ENCODE measurements at places on chromosomes 12 and 14.

DNA sequence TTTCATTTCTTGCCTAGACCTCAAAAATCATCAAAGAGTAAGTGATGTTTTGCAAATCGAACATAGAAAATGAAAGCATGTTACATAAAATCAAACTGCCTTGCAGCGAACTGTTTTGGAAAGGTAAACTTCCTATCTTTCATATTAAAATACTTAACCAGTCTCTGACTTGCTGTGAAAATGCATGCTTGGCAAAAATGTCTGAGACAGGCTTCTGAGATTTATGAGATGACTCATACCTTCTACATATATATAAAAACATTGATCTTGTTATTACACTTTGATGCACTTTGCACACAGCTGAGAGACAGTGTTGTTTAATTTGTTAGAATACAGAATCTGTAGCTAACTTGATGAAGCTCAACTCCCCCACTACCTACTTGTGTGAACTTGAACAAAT is 179.1 kb downstream of the KITLG start:
- no peak for DNase-seq

DNA sequence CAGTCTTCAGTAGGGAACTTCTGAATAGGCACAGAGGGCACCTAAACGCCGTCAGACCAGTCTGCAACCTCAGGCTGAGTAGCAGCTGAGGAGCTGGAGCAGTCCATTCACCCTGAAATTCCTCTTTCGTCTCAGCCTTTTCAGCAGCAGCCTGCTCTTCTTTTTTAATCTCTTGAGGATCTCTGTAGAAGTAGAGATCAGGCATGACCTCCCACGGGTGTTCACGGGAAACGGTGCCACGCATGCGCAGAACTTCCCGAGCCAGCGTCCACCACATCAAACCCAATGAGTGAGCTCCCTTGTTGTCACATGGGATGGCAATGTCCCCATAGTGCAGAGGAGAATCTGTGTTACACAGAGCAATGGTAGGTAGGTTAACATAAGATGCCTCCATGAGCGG is 11.1 kb upstream of the MARK3 start:
- no peak for DNase-seq

- no peak for DNase-seq
These were observed 320.6 kb upstream of the TBX3 start for GRCh38 chr12:115004470-115005146.

DNA sequence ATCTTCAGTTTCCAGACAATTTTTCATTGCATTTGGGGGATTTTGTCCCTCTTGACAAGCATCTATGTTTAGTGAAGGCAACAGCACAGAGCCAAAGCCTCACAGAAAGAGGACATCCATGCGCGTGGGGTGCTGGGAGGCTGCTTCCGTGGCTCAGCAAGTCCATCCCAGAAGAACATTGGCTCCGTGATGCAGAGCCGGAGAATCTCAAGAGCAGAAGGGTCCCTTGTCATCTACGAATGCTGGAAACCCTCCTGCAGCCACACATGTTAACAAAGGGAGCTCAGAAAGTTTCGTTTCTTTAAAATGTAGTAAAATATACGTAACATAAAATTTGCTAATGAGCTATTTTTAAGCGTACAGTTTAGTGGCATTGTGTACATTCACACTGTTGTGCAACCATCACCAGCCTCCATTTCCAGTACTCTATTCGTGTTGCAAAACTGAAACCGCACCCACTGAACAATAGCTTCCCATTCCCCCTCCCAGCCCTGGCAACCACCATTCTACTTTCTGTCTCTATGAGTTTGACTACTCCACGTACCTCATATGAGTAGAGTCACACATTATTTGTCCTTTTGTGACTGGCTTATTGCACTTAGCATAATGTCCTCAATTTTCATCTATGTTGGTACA is 185.9 kb downstream of the TTC7B start:
- DNase-seq, result no peak

DNA sequence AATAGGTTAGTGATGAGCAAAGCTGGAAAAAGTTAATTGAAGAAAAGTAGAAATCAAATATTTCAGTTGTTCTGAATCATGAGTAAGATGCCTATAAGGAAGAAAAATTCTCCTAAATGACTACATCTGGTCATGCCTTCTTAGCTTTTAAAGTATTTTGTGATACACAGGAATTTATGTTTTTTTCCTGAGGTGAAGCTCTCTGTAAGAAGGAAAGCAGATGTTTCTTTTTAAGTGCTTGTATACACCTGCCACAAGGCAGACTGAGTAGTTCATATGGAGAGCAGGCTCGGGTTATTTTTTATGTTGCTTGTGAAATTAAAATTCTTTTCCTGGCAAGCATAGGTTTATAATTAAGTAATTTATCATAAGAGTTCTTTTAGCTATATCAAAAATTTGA is 275.2 kb downstream of the RAD51B start:
- no peak for DNase-seq

DNA sequence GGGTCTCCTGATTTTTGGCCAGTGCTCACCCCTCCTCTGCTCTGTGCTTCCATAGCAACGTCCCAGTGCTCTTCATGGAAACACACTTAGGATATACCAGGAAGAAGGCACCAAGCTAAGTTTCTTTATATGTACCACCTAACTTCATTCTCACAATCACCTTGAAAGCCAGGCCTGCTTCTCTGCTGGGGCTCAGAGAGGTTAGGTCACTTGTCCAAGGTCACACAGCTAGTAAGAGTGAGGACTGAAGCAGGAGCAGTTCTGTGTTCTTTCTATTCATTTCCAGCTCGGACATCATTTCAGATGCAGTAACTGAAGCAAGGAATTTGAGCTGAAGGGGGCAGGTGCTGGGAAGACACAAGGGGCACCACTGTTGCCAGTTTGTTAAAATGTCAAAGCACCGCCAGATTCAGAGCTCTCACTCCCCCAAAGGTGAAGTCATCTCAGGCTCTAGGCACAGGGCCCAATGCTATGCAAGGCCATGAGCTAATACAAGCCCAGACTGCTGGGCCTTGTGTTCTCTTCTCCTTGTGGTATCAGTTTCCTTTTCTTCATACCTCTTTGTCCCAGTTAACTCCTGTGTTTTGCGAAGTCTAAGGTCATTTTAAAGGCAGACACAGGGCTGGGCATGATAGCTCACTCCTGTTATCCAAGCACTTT is 19.7 kb upstream of the YY1 start:
- DNase-seq, result no peak

GRCh38 chr12:84375449-84376170 is 537.0 kb downstream of the SLC6A15 start:
- no peak for DNase-seq

DNA sequence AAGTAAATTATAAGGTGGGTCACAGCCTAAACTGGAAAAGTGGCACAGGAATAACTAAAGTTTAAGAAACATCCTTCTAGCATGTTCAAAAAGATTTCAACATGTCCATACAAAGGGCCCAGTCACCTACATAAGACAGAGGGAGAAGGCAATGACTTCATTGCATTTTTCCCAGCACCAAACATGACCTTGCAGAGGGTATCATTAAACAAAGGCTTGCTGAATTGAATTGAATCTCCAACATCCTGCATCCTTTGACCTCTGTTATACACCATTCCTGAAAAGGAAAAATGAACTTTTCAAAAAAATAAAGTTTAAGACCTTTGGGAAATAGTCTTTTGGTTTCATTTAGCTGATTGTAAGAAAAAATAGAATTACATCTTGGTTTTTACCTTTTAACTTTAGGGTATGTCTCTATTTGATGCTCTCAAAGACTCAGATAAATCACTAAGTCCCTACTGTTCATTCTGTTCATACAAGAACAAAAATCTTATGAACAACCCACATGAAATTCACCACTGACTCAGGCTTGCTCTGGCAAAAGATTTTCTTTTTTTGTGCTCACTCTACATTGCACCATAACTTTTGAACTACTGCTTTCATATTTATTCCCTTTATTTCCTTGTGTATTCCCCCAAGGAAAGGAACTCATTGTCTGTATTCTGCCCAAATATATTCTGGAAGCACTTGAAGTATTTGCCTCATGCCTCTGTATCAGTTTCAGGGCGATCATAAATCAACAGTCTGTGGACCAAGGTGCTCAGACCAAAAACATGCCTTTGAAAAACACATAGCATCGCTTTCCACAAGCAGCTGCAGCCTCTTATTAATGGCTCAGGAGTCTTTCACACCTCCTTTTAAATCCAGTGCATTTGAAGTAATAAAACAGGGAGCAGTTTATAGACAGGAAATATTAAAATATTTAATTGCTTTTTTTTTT is 121.7 kb downstream of the DUSP6 start:
- DNase-seq, result no peak

Data from NCI-H524 treated with DMSO at 0.1 percent for 48 hours (cell line).